ENCODE measurements at places on chromosomes 2 and 18.

GRCh38 chr18:56902653-56903052, 244.2 kb upstream of the BOD1L2 start:
- DNase-seq: no peak

DNA sequence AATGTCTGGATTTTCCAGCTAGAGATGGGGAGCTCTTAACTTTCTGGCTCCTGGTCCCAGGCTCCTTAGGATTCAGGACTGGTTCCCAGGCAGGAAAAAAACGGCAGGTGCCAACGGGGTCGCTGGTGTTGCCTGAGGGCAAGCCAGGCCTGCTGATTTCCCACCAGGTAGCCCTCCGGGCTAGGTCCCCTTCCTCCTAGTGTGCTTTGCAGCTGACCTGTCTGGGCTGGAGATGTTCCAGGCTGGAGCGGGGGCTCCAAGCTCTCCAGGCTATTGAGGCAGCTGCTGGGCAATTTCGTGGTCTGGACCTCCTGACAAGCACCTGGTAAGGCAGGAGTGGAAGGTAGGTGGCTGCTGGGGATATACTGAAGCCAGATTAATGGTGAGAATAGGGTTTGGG, 2.0 kb upstream of the MRPL53 start:
- no peak for DNase-seq

- peak; percentile 44 for DNase-seq
Measured at GRCh38 chr2:189287982-189288521, 108.5 kb upstream of the COL5A2 start.

DNA sequence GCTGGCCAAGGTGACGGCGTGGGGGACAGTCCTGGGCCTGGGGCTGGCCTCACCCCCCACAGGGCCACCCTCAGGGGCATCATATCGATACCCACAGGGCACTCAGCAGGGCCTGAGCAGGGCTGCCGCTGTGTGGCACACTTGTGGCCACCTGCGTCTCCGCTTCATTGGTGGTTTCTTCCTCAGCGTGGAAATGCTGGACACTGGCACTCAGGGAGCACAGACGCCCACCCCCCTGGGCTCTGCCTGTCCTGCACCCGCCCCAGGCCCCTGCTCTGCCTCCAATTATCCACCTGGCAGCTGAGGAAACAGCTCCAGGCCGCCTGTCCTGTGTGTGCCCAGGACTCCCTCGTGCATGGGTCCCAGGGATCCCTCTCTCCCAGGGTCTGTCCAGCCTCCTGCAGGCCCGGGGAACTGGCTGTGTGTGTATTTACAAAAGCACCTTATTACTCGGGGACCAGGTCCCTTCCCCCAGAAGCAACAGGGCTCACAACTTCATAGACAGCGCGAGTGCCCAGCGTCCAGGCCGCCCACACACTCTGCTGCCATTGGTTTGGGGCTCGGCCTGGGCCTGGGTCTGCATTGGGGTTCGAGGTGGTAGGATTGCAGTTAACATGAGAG, 13.1 kb downstream of the CROCC2 start:
- DNase-seq: no peak

DNA sequence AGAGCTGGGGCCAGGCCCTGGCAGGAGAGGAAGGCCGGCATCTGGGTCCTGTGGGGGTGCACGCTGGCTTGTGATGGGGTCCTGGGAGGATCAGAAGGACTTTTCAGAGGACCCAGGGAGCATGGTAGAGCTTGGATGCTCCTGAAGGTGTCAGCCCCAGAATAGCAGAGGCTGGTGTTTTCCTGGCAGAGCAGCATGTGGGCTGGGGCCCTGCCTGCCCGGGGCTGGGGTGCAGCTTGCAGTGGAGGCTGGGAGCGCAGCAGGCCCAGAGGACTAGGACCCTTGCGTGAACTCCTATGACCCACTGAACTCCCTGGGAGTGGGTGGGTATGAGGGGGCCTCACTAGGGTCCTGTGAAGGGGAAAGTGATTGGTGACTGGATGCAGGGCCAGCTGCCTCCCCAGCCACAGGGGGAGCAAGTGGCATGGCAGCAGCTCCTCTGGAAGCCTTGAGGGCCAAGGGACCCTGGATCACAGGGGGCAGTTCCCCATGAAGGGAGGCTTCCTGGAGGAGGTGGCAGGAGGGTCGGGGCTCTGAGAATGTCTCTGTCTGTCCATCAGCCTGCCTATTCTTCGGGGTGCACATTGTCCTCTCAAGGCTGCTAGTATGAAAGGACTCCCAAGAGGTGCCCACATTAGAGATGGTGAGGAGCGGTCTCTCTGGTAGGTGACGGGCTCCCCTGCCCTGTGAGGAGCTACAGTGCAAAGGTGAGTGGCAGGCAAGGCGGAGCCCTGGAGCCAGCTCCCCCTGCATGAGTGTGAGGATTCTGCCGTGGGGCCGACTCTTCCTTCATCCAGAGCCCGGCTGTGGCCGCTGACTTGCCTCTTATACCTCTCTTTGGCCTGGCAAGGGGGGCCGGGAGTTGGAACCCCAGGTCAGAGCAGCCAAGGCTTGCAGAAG, 249.0 kb downstream of the DYSF start:
- DNase-seq: no peak

DNA sequence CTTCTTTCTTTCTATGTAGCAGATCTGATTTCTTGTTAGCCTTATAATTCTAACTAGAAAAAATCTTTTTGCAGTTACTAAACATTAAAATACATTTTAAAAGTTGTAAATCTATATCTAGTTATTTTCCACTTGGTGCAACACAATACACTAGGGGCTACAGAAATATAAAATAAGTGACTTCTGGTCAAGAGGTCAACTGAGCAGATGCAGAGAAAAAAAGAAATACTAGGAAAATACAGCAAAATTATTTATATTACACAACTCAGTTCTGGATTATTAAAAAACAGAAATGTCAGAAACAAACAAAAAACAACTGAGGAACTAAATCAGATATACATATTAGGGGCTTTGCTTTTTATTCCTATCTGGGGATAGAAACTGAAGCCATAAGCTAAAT, 83.9 kb downstream of the L3MBTL4 start:
- no peak for DNase-seq

GRCh38 chr2:47558768-47559684, 156.1 kb downstream of the MSH2 start:
- no peak for DNase-seq

DNA sequence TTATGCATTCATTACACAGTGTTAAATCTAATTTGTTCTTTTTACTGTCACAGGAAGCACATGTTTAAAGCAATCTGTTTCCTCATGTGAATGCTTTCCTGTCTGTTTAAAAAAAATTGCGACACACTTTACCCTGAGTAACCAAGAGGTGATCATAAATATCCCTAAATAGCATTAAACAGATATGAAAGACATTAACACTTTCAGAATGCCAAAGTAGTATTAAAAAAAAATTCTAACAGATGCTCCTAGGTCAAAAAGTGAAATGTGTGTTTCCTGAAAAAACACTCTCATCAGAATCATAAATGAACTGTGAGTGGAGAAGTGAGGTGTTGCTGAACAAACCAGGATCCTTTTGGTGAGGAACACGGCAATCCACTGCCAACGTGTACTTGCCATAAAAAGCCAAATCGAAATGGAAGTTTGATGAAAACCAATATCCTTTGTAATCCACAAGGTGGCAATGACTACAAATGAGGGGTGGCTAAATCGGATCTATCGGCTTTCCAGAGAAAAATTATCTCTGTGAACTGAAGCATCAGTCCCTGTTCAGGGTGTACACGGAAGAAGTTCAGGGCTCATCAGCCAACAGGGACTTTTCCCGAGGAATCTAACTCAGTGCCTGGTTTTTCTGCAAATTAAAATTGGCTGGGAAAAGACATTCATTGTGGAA, 248.9 kb downstream of the TCF4 start:
- DNase-seq: no peak

- no peak for DNase-seq
Measured at GRCh38 chr2:45591073-45591472, 20.0 kb downstream of the SRBD1 start.

DNA sequence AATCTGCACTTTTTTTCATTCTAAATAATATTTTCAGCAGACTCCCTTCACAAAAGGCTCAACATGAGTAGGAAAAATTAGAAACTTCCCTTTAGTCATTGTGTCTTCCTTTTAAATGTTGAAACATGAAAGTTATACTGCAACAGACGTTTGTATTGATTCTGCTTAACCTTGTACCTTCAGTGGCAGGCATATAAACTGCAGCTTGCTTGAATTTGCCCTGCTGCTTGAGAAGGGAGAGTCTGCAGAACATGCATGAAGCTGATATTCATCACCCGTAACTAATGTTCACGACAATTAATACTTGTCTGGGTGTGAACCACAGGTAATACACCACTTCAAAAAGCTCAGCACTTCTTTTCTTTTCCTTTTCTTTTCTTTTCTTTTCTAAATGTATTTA, 294.7 kb upstream of the LRP1B start:
- no peak for DNase-seq

DNA sequence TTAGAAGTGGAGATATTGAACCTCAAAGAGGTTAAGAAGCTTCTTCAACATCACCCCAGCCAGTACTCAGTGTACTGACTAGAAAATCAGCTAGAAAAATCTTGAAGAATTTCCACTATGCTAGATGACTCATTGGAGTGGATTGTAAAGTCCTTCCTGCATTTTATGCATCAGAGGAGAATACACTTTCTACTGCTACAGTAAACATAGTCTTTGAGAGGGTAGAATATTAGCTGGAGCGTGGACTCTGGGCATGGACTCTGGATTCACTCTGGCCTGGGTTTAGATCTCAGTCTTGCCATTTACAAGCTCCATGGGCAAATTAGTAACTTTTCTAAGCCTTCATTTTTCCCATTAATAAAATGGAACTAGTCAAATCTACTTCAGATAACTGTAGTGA, 215.9 kb downstream of the IRS1 start:
- no peak for DNase-seq

DNA sequence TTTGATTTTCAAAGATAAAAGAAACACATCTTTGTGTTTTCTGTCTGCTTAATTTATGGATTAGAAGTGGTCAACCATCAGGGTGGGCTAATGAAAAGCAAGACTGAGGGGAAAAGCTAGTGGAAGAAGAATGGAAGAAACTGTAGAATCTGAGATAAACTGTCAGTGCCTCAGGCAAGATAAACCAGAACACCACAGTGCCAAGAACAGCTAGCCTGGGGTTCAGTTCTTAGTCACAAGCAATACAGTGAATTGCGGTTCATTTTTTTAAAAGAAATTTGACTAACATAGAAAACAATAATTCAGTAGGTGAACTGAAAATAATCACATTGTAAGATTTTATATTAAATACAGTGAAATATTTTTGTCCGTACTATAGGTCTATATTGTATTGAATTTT, 22.0 kb upstream of the LNPK start:
- DNase-seq: no peak

GRCh38 chr2:168466834-168467565, 10.9 kb downstream of the CERS6 start:
- no peak for DNase-seq

DNA sequence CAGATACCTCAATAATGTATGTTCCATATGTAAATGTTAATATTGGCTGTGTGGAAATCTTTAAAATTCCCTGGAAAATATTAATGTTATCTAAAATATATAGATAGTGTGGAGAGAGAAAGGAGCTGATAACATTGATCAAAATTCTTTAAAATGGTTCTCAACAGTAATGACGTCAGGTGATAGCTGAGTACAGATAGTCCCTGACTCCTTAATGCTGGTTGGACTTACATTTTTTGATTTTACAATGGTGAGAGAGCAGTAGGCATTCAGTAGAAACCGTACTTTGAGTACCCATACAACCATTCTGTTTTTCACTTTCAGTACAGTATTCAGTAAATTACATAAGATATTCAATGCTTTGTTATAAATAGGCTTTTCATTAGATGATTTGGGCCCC, 146.6 kb downstream of the GALNT3 start:
- DNase-seq: no peak

GRCh38 chr2:10572701-10573100, 117.1 kb downstream of the NOL10 start:
- DNase-seq: no peak

DNA sequence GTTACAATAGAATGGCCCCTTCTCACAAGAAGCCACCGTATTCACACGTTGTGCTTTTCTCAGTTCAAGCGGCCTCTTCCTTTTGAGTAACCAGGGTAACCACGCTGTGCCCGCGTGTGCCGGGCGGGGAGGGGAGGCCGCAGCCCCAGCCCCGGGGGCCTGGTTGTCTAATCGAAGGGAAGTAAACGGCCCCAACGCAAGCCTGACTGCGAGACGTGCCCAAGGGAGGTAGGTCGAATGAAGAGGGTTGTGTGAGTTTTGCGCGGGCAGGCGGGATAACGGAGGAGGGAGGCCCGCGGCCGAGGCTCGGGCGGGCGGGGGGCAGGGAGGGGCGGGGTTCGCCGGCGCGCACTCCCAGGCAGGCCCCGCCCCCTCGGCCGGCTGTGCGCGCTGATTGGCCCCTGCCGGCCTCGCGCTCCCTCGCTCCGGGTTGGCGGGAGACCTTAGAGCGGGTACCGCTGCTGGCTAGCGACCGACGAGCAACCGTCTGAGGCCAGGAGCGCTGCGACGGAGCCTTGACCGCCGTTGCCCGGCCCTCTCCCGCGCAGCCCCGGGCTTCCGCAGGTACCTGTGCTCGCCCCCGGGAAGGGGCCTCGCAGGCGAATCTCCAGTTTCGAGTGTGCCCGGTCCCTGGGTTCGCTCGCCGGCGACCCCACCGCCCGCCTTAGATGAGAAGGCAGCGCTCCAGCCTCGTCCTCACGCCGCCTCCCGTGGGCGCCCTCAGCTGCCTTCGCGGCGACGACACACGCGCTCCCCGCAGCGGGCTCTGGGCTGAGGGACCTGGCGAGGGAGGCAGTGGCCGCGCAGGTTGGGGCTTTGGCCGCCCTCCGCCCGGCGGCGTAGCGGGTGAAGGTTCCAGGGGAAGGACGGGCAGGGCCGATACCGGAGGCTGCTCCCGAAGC, at the start of gene SPDYA:
TSS of gene SPDYA (plus strand) at position 451 of the 902 bp plus-strand sequence. CDS start 5,181 bp downstream, outside the sequence.
- DNase-seq: peak; percentile 22

- no peak for DNase-seq
Measured at GRCh38 chr18:68742206-68742605, 27.3 kb upstream of the TMX3 start.

DNA sequence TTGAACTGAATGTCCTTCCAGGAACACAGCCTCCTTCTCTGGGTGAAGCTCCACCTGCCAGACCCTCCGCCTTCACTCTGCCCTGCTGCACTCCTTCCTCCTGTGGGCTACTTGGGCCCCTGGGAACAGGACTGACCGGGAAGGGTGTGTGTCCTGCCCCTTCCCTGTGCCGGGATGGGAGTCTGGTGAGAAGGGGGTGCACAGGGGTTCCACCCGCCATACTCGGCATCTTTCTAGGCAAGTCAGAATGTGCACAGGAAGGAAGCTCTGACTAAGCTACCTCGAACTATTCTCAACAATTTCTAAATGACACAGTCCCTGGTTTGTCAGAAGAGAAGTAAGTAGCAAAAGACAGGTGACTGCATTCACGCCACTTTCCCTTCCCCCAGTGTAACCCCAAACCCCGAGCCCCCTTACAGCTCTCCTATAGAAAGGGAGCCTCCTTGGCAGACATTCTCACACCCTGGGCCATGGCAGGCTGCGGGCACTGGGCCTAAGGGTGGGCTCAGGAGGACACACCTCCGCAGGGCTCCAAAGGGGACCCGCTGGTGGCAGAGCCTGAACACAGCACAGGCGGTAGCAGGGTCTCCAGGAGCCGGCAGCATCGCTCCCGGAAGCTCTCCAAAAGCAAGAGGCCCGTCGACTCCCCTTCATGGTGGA, 184.1 kb downstream of the HDAC4 start:
- DNase-seq: no peak

All from hippocampal formation (tissue), 2 donors.